ENCODE measurements at places on chromosomes 12 and 14.

DNA sequence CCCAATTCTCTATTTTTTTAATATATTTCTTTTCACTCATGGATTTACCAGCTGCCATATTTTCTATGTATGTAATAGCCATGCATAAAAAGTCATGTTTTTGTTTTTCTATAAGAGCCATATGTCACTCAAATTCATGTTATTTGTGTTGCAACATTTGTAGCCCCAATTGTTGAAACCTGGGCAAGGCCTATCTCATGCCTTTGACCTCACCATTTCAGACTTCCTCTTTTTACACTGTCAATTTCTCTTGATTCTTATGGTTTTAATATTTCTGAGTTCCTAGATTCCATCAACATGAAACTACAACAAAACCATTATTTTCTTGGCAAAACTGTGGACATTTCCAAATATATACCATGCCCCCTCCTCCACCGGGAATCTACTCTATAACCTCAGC, 647.5 kb downstream of the C12orf50 start:
- DNase-seq: no peak

DNA sequence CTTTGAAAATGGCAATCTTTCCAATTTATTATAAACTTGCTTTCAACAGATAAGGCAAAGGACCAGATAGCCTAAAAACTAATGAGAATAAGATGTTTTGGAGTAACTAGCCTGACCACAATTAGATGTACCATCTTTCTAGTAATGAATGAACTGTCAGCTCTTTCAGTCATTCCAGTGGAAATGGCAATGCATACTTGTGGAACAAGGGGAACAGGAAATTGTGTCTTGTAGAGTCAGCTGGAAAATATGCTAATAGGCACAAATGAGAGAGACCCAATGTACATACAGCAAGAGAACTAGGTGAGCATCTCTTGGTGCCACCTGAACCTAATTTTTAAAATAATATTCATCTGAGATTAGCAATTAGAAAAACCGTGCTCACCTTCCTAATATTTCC, 76.1 kb upstream of the GPHB5 start:
- DNase-seq: no peak

GRCh38 chr12:38417101-38417500, 100.5 kb downstream of the ALG10B start:
- DNase-seq: no peak

DNA sequence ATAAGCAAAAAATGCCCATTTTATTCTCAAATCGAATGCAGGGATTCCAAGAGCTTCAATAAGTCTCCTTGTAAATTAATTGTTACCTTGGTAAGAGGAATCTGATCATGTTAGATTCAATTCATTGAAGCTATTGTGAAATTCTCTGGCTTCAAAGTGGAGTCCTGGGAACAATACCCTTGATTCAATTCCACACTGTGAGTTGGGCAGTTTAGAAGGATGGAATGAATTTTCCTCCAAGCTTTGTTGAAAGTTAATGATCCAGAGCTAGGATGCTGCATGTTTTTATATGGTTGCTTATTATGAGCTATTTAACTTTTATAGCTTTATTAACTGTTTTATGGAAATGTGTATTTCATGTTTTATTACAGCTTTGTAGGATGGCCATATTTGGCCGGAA, 89.9 kb upstream of the IGF1 start:
- DNase-seq: no peak

DNA sequence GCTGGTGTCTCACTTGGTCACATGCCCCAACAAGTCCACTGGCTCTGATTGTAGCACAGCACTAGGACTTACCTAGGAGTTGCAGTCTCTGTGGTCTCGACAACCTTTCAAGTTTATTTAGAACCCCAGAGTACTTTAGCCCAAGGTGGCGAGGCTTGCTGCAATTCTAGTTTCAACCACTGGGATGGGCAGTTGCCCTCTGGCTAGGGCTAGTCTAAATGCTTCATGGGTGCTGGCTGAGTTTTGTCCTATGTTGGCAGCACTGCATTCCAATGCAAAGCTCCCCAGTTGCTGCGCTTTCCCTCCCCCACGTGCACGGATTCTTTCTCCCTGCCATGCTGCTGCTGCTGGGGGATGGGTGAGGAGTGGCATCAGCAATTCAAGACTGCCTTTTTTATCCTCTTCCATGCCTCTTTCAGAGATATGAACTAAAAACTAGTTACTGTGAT, 207.9 kb downstream of the SYNE2 start:
- no peak for DNase-seq

- DNase-seq: no peak
Observed at GRCh38 chr12:1929985-1930802, 11.7 kb upstream of the CACNA2D4 start.

GRCh38 chr12:125220404-125221273, 155.4 kb downstream of the AACS start:
- DNase-seq: no peak
